ENCODE measurements at places on chromosomes 4 and X.
A peak's percentile ranks its signal among the peaks of the same experiment; 100 is the strongest.

DNA sequence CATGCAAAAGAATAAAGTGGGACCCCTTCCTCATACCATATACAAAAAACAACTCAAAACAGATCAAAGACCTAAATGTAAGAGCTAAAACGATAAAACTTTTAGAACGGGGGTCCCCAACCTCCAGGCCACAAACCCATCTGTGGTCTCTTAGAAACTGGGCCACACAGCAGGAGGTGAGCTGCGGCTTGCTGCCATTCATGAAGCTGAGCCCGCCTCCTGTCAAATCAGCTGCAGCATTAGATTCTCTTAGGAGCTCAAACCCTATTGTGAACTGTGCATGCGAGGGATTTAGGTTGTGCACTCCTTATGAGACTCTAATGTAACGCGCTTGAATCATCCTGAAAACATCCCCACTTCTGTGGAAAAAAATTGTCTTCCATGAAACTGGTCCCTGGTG is 7.0 kb upstream of the GATA1 start:
- no peak for DNase-seq

GRCh38 chrX:44432641-44433040 is 89.2 kb upstream of the EFHC2 start:
- no peak for DNase-seq

- DNase-seq = no peak
Observed at GRCh38 chr4:128161138-128161537, 100.0 kb downstream of the LARP1B start.

DNA sequence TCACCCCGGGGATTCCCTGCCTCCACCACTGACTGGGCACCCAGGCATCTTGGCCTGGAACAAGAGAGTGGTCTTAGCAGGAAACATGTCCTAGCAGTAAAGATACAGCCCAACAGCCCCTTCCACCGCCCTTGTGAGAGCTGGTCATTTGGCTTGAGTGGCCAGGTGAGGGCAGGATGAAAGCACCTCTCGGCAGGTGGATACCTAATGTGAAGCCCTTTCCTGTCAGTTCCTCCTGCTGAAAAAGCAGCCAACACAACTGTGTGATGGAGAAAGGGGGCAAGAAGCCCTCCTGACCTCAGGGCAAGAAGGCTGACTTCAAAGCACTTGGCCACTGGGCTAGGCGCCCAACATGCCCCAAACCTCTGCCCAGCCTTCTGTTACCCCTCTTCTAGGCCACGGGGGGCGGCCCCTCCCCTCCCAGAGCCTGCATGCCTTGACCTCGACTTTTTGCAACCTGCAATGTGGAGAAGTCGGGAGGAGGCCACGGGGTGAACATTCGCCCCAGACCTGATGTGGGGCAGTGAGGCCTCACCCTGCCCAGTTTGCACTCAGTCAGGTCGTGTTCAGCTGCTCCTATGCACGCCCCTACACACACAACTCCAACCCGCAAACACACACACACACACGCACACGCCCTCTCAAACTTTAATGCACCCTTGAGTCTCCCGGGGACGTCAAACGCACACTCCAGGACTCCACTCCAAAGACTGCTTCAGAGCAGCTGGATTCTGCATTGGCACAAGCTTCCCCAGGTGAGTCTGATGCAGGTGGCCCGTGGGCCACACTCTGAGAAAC is 1.1 kb downstream of the LGI2 start:
- no peak for DNase-seq

DNA sequence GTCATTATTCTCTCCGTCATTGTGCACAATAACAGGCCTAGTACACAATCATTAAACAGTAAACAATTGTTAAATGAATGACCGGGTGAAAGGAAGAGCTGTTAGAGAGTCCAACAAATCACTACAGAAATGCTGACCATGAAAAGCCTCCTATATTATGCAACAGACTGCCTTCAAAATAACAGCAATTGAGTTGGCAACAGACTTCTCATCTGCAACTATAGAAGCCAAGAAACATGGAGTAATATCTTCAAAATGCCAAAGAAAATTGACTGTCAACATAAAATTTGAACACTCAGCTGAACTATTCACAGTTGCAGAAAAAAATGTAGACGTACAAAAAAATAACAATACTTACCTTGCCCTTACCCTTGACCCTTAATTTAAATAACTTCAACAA is 26.2 kb downstream of the CHRNA9 start:
- no peak for DNase-seq

GRCh38 chr4:38223782-38224236 is 263.6 kb downstream of the PTTG2 start:
- peak; percentile 26 for DNase-seq

DNA sequence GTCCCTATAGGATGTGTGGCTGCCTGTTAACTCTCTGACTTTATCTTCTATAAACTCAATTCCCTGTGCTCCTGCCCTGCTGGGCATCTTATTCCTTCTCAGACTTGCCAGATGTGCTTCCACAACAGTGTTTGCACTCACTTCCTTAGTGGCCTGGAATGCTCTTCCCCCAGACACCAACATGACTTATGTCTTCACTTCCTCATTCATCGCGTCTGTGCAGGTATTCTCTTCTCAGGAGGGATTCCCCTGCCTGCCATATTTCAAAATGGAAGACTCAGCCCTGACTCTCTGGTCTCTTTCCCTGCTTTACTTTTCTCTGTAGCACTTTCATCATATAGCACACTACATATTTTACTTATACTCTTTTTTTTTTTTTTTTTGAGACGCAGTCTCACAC is 344.0 kb downstream of the CENPC start:
- DNase-seq = no peak

GRCh38 chrX:152537373-152537772 is 86.3 kb upstream of the GABRA3 start:
- DNase-seq = no peak

DNA sequence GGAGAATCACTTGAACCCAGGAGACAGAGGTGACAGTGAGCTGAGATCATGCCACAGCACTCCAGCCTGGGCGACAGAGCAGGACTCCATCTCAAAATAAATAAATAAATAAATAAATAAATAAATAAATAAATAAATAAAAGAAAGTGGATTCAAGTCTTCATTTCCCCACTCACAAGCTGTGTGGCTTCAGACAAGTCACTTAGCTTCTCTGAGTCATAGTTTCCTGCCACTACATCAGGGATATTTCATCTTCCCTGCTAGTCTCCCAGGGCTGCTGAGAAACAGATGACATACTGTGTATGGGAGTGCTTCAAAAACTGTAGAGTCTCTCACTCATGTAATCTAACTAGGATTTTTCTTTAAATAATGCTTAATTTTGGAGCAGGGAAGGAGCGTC is 37.2 kb downstream of the TBC1D9 start:
- DNase-seq = no peak

DNA sequence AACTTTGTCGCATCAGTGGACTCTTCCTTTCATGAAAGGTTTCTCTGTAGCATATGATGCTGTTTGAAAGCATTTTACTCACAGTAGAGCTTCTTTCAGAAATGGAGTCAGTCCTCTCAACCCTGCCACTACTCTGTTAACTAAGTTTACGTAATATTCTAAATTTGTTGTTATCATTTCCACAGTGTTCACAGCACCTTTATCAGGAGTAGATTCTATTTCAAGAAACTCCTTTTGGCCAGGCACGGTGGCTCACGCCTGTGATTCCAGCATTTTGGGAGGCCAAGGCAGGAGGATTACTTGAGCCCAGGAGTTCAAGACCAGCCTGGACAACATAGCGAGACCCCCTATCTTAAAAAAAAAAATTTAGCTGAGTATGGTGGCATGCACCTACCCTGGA is 90.0 kb downstream of the KDM6A start:
- DNase-seq = no peak

DNA sequence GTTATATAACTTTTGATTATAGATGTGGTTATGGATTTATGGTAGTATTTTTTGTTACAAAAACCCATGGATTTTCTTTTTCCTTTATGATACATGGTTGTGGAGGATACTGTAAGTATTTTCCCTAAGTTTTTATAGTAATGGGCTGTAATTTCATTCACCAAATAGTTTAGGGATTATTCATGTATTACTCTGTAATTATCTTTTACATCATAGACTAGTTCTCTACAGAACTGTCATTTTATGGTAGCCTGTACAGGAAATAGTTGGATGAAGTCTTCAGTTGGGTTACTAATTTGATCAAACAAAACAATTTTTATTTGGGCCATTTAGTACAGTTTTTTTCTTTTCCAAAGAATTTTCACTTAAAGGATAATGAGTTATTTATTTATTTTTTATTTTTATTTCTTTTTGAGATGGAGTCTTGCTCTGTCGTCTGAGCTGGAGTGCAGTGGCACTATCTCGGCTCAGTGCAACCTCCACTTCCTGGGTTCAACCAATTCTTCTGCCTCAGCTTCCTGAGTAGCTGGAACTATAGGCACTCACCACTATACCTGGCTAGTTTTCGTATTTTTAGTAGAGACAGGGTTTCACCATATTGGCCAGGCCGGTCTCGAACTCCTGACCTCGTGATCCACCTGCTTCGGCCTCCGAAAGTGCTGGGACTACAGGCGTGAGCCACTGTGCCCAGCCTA is 42.1 kb downstream of the RBPJ start:
- DNase-seq = no peak

GRCh38 chr4:158970812-158971211 is 132.1 kb upstream of the RAPGEF2 start:
- DNase-seq = no peak

GRCh38 chr4:24570574-24571236 is 13.6 kb downstream of the DHX15 start:
- DNase-seq = no peak

- no peak for DNase-seq
Observed at GRCh38 chr4:159158083-159158617, 55.3 kb downstream of the RAPGEF2 start.

DNA sequence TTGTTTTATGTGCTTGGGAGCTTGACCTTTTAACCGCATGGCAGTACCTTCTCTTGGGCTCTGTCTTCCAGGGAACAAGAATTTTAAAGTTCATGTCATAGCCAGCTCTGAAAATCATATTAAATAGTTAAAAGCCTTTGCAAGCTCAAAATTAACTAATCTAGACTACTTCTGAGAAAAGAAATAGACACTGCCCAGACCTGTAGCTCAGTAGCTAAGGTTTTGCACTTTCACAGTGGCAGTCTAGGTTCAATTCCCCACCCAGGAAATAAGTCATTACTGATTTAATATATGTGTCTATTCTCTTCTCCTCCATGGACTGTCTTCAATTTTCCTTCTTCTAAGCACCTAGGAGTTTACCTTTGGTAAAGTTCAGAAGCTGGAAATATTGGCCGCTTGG is 27.4 kb downstream of the HSD17B11 start:
- DNase-seq = no peak

GRCh38 chr4:181821039-181822004 is 421.9 kb upstream of the TENM3 start:
- DNase-seq = no peak

DNA sequence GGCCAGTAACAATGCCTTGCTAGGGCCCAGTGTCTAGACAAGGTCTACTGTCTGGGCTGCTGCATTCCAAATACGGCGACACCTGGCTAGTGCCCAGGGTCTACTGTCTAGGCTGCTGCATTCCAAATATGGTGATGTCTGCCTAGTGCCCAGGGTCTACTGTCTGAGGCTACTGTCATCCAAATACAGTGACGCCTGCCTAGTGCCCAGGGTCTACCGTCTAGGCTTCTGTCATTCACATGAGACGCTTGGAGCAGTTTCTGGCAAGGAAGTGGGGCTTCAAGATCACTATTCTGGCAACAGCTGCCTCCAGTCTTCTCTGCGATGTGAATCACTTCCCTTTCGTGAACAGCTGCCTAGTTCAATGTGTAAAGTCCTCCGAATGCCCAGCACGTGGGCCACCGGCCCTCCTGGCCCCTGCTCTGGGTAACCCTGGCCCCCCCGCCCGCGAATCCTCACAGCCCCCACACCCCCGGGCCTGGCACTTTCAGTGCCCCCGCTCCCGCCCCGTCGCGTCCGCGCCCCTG is 12.7 kb downstream of the ACOX3 start:
- DNase-seq = peak; percentile 40

DNA sequence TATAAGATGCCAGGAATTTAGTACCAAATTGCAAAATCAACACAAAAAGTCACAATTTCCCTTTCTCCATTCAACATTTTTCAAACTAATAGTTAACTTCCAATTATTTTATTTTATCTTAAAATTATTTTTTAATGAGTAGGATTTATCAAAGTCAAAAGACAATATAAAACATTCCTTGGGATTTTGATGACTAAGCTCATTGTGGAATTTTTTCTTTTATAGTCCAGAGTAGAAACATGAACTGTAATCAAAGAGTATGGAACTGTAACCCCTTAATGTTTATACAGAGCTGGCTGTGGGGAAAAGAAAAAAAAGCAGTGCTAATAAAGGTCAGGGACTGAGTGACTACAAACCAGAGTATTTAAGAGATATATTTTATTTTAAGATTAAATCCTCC is 368.6 kb upstream of the CPXCR1 start:
- no peak for DNase-seq

DNA sequence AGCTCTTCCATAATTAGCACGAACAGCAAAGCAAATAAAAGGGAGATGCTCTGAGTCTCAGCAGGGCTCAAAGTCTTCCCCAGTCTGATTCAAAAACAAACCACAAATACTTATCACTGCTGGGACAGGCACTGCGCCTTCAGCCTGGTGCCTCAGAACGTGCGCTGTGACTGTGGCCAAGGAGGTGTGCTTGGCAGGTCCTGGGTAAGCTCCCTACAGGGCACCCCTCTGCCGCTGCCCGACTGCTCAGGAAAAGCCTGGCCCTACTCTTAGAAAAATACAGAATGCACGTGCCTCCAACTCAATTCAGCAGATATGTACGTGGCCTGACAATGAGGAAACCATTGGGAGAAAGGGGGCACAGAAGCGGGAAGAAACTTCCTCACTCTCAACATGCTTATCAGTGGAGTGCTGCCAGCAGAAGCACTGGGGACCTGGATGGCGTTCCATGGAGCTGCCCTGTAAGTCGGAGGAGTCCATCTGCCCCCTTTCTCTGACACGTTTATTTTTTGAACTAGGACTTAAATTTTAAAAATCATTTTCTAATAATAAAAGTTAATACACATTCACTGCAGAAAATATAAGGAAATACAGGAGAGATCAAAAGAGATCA is 86.8 kb downstream of the GATB start:
- no peak for DNase-seq

DNA sequence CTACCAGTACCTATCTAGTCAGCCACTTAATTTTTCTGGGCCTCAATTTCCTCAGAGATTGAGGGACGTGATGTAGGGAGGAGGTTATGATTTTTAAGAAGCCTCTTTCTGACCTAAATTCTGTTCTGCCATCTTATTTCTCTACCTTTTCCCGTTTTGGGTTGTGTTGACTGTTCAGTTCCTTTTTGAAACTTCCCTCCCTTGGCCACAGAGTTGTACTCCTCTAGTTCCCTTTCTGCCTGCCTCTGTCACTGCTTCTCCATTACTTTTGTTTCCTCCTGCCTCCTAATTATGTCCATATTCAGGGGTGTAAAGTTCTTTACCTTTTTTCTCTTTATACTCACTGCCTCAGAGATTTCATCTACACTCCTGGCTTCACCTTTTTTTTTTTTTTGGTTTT is 25.4 kb downstream of the CLCN5 start:
- no peak for DNase-seq

- DNase-seq = peak; percentile 91
Observed at GRCh38 chrX:77899081-77899828, at the start of gene COX7B. Gene COX7B, plus strand, starts transcription at chrX:77899468. Its CDS starts 86 bp downstream, at chrX:77899554.

GRCh38 chr4:84177831-84178542 is 321.1 kb downstream of the NKX6-1 start:
- DNase-seq = no peak

GRCh38 chrX:20461576-20461975 is 194.9 kb upstream of the RPS6KA3 start:
- no peak for DNase-seq

GRCh38 chr4:100539706-100540105 is 21.9 kb upstream of the EMCN start:
- DNase-seq = no peak
